Mesothelial cell of epicardium (in vitro differentiated cells): ENCODE measurements at places on chromosomes 5 and 9.

GRCh38 chr9:72932619-72933018, 20.2 kb downstream of the ALDH1A1 start:
- DNase-seq, result no peak

DNA sequence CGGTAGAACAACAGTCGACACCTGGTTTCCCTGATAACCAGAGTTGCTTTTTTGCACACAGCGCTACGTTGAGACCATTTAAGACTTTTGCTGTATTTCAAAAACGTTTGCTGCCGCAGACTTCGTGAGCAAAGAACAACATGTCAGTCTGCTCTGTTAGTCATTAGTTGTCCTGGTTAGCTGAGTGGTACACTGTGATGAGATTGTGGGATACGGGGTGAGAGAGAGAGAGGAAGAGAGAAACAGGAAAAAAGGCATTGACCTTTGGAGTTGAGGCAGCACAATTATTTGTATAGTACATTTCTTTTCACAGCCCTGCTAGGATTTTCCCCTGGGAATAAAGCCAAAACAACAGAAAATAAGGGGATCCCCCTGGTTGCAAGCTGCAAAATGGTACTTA, 306.1 kb upstream of the WWC1 start:
- DNase-seq, result no peak

DNA sequence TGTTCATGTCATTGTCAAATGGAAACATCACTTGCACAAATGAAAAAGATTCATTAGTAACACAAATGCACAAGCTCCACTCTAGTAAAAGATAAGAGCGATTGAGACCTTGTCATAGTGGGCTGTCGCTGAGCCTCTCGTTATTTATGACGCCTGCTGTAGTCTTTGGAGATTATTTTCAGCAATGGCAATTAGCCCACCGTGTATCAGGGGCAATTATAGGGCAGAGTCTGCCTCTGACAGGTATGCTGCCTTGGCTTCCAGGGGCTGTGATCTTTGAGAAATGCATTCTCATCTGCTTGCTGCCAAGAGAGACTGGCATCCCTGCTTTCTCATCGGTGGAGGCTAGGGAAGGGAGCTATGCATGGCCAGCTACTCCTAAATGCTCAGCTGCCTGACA, 426.8 kb upstream of the CLINT1 start:
- no peak for DNase-seq

DNA sequence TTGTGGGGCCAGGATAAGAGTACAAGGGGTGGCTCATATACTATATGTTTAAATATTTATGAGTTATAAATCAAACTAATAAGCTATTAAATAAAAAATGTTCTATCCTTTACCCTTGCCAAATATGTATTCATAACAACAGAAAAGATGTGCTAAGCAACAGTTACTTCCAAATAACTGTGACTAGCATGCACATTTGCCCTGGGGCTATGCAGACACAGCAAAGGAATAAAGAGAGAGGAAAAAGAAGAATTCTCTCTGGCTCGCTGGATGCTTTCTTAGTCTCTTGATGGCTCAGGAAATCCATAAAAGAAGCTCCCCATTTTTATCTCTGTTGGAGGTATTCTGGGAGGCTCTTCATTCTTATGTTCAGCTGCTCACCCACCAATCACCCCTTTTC, 182.4 kb upstream of the ATP10B start:
- no peak for DNase-seq

DNA sequence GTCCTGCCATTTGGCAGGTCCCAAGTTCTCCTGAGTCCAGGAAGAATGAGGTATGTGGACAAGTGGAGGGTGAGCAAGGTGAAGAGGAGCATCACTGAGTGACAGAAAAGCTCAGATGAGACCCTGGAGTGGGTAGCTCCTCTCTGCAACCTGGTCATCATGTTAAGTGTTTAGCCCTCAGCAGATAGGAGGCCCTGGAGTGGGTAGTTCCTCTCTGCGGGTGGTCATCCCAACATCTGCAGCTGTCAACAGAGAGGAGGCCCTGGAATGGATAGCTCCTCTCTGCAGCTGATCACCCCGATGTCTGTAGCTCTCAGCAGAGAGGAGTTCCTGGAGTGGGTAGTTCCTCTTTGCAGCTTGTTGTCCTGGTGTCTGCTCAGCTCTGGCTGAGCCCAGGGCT, 48.4 kb downstream of the NDUFAF2 start:
- no peak for DNase-seq

DNA sequence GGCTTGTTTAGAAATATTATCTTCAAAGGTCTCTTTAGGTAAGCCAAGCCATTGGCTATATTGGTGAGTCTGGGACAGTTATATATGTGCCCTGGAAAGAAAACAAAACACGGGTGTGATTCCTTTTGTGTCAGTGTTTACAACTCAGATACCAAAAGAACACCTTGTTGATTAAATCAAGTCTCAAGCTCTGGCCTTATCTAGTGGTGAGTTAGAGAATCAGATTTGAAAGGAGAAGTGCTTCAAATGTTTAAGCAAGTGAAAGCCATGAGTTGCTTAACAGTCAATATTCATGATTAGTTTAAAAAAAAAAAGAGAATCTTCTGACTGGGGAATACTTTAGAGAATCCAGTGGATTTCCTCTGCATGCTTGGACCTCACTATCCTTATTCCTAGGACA, 68.3 kb downstream of the IQGAP2 start:
- no peak for DNase-seq

GRCh38 chr9:125988479-125989050, 241.4 kb downstream of the PBX3 start:
- DNase-seq, result no peak

DNA sequence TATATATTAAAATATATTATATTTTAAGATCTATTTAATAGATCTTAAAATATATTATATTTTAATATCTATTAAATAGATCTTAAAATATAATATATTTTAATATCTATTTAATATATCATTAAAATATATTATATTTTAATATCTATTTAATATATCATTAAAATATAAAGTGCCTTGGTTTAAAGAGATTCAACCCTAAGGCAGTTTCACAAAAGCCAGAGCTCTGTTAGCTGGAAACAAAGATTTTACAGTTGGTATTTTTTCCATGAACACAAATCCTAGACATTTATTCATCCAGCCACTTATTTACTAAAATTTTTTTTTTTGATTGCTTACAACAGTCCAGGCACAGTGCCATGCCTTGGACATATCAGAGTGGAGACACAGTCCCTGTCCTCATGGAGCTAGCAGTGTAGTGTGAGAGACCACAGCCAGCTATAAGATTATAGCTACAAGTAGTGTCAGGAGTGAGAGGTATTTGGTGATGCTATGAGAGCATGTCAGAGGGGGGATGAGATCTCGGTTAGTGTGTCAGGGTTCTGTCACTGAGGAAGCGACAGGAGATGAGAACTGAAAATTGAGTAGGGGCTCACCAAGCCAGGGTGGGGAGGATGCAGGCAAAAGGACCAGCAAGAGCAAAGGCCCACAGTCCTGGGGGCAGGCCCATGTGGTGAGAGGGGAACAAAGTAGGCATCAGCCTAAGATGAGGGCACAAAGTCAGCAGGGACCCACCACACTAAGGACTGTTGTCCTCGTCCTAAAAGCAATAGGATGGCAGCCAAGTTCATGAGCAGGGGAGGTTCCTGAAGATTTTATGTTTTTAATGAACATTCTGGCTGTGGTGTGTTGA, 74.5 kb downstream of the FBXO38 start:
- DNase-seq, result no peak

- DNase-seq, result no peak
Observed at GRCh38 chr5:143227301-143227700, 176.2 kb downstream of the NR3C1 start.

DNA sequence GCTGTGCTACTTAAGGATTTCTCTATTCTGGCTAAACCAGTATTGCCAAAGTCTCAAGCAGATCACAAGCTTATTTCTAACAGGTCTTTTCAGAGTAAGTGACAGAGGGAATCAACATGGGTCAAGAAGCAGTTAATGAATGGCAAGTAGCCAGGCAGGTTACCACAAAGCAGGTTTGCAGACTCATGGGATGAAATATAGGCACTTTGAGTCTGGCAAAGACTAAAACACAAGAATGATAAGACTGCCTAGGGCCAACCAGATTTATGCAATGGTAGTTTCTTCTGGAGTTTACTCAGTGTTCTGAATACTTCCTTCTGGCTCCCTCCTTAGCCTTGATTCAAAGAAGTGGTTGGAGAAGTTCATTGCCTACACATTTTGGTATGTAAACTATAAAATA, 3.6 kb downstream of the HMGCS1 start:
- no peak for DNase-seq

GRCh38 chr9:133771486-133772482, 33.6 kb upstream of the SARDH start:
- peak; percentile 32 for DNase-seq

DNA sequence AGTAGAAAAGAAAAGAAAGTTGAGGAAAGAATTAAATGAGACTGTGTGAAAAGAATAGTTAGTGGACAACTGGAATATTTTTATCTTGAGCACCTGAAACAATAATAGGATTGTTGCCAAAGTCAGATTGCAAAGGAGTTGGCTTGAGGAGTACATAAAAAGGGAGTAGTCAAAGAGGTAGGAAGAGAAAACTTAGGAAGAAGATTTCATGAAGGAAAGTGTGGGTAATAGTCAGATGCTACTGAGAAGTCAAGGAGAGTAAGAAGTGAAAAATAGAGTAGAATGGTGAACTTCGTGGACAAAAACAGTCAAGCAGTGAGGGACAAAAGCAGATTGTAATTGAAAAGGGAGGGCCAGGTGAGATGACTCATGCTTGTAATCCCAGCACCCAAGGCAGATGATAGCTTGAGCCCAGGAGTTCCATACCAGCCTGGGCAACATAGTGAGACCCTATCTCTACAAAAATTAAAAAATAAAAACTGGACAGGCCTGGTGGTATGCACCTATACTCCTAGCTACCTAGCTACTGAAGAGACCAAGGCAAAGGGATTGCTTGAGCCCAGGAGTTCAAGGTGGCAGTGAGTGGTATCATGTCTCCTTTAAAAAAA, 178.9 kb downstream of the NIPBL start:
- DNase-seq, result no peak

GRCh38 chr5:156378159-156378558, 51.2 kb downstream of the SGCD start:
- no peak for DNase-seq

DNA sequence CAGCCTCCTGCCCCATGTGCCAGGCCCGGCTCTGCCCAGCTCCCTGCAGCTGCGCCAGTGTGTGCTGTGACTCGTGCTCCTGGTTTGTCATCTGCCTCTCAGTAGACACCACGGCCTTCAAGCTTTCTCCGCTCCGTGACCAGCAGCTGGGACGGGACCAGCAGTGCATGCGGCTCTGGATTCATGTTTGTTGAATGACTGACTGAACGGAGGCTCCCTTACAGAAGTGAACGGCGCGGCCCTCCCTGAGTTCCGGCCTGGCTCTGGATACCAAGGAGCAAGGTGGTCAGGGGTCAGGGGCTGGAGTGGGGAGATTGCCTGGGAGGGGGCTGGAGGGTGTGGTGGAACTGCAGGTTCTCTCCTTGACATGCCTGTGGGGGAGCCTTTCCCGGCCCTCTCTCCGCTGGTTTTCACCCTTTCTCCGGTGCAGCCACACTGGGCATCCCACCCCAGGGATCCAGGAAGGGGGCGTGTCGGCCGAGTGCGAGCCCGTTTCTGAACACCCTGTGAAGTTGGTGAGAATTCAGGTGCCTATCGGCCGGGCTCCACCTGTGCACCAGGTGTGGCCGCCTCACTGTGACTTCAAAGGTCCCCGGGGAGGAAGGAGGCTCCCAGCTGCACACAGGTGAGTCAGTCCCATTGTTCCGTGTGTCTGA, 11.1 kb upstream of the CEP72 start:
- no peak for DNase-seq
